AG08396 (cell line): ENCODE measurements at places on chromosomes 3 and 15.

DNA sequence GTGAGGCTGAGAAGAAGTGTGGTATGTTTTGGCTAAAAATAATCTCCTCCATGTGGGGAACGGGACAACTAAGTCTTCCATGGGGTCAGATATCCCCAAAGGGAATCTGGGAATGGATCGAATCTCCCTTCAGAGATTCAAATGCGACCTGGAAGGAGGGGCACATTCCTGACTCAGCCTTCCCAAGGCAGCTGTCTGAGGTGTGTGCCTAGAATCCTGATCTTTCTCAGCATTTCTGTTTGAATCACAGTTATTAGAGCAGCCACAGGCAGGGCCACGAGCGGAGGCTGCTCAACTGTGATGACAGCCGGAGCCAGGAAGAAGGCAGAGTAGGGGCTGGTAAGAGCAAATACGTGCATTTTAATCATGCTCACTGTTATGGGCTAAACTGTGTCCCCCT is 135.1 kb downstream of the ADAMTS17 start:
- no peak for DNase-seq

DNA sequence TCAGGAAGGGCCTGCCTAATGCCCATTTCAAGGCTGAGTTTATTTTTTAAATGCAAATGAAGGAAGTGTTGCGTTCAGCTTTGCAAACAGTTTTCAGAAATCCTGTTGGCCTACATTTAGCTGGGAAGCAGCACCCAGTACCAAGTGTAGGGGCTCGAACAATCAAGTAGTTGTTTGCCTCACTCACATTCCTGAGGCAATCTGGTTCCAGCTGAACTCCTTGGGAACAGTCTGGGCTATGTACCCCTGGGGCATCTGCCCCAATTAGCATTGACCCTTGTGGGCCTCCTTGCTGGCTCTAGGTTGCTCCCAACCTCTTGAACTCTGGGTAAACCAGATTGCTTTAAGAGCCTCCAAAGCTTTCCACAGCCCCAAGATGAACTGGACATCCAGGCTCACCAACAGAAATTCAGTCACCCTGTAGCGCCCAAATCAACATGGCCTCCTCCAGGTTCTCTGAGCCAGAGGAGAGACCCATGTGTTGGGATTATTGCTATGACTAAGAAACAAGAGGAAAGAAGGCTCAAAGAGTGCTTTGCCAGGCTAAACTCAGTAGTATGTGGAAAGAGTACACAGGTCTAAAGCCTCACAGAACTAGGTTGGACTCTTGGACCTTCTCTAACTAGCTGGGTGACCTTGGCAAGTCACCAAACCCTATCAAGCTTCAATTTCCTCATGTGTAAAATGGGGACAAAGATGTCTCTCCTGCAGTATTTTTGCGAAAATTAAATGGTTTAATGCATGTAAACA is 532.7 kb downstream of the SOX2 start:
- no peak for DNase-seq

DNA sequence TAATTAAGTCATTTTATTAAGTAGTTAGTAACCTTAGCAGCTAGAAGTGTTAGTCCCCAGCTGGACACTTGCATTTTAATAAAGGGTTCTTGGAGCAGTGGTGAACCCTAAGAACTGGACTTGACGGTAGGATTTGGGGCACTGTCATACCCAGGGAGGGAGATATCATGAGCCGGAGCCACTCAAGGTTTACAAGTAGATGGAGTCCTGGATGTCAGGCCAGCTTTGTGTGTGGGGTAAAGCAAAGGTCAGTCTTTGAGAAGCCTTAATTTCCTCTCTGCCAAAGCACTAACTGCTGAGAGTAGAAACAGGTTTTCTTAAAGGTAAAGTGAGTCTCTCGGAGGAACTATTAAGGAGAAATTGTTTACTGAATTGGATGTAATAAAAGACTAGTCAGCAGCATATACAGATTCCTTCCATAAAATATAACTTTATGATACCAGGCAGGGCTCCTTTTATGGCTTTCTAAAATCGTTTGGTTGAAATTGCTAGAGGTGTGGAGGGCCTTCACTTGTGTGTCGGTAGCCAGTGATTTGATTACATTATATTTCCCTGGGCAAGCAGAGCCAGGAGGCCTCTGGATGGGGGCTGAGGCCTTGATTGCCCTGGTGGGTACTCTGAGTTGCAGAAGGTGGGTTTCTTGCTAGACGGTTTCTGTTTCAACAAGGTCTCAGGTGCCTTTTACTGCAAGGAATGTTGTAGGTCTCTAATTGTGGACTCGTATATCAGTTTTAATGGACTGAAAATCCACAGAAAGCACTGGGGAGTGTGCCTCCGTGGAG is 23.1 kb downstream of the SQOR start:
- no peak for DNase-seq

- no peak for DNase-seq
Observed at GRCh38 chr3:121152573-121152972, 244.6 kb downstream of the STXBP5L start.

DNA sequence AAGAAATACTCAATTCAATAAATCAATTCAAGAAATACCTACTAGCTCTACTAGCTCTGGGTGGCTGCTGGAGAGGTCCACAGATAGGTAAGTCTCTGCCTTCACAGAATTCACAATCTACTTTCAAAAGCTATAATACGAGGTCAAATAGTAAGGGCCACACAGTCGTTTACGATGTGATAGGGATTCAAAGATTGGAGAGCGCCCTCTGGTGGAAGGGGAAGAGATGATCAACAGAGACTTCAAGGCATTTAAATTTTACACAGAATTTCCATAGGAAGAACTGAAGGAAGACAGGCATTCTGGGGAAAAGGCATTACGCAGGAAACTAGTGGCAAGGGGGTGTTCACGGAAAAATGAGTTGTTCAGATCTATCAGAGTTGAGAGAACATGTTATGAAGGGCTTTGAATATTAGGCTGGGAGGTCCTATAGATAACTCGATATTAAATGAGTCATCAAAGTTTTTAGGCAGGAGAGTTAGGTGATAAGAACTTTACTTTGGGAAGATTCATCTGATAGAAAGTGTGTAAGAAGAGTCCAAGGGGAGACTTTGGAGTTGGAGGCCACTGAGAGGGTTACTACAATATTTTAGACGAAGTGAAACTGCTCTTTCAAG is 128.8 kb downstream of the FRMD5 start:
- peak; percentile 30 for DNase-seq
